Aorta (tissue), 5 donors: ENCODE measurements at places on chromosomes 3 and 15. TPM values are rescaled to one million over a fixed set of nuclear protein-coding genes. Genes with fewer than 3 reads are reported as not detected.

- no peak overlapping the region for H3K27ac ChIP-seq
- peaks cover 8% of the 10 kb centered on the region for H3K4me1 ChIP-seq
- H3K4me3 ChIP-seq, result no peak overlapping the region
- no peaks in the 10 kb centered on the region for H3K36me3 ChIP-seq
- no peak for DNase-seq
- H3K27me3 ChIP-seq, result no peaks in the 10 kb centered on the region
Observed at GRCh38 chr3:133851266-133851906, 44.3 kb downstream of the RAB6B start.

DNA sequence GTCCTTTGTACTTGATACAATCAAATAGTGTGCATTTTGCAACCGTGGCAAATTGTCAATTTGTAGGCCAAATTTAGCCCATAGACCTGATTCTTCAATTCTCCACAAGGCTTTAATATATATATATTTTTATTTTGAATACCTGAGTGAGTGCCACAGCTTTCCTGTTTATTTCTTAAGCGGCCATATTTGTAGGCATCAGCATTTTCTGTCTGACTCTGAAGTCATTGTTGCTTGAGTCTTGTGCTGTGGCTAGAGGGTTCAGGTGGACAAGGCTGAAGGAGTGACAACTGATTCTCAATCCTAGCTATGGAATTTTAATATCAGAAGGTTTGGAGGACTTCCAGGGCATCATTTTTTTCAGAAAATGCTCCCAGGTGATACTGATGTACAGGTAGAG is 75.6 kb upstream of the NAALADL2 start:
- no peak overlapping the region for H3K27ac ChIP-seq
- no peak overlapping the region for H3K4me3 ChIP-seq
- no peaks in the 10 kb centered on the region for H3K4me1 ChIP-seq

Gene SLC28A2
- total RNA-seq, result not detected

DNA sequence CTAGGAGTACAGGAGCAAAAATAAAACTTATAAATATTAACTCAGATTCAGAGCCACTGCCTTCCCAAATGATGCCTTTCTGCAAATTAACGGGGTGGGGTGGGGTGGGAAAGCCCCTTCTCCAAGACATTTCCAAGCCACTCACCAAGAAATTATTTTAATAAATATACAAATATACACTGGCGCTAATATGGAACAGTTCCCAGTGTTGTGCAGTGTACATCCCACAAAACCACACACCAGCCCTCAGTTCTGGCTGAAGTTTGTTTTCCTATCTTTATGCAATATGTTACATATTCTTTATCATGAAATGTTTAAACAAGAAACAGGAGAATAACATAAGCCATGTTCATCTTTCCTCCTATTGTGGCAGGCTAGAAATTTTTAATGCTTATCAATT is 53.0 kb upstream of the GYG1 start:
- no peaks in the 10 kb centered on the region for H3K36me3 ChIP-seq
- H3K4me1 ChIP-seq, result no peaks in the 10 kb centered on the region
- peaks cover 2% of the 10 kb centered on the region for H3K27me3 ChIP-seq
- DNase-seq, result no peak

DNA sequence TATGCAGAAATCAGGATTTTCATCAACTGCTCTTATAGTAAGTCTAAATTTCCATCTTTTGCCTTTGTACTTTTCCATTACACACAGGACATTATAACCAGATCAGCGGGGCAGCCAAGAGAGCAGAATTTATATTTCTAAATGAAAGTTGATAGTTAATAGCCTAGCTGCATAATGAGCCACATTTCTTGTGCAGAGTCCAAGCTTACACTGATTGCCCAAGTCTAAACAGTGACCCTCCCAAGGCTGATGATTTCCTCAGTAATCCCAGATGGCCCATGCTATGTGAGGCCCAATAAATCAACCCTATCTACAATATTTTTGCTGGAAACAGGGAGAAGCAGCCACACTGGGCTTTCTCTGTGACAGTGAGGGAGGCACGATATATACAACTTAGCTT is 475.8 kb upstream of the KCNMB2 start:
- DNase-seq, result no peak
- peaks cover 3% of the 10 kb centered on the region for H3K4me1 ChIP-seq
- no peak overlapping the region for H3K27ac ChIP-seq
- H3K4me3 ChIP-seq, result no peak overlapping the region
- H3K36me3 ChIP-seq, result no peaks in the 10 kb centered on the region

GRCh38 chr3:30504939-30505338 is 101.5 kb upstream of the TGFBR2 start:
- no peaks in the 10 kb centered on the region for H3K4me1 ChIP-seq
- H3K27me3 ChIP-seq, result no peaks in the 10 kb centered on the region
- no peak for DNase-seq
- no peaks in the 10 kb centered on the region for H3K36me3 ChIP-seq

Gene MED12L
- total RNA-seq, result 2.3 TPM
